ENCODE measurements at places on chromosomes 11 and 22. TPM values are rescaled to one million over a fixed set of nuclear protein-coding genes. Genes with fewer than 3 reads are reported as not detected.

- DNase-seq, result no peak
These were observed 50.6 kb downstream of the LGR4 start for GRCh38 chr11:27421819-27422494.

DNA sequence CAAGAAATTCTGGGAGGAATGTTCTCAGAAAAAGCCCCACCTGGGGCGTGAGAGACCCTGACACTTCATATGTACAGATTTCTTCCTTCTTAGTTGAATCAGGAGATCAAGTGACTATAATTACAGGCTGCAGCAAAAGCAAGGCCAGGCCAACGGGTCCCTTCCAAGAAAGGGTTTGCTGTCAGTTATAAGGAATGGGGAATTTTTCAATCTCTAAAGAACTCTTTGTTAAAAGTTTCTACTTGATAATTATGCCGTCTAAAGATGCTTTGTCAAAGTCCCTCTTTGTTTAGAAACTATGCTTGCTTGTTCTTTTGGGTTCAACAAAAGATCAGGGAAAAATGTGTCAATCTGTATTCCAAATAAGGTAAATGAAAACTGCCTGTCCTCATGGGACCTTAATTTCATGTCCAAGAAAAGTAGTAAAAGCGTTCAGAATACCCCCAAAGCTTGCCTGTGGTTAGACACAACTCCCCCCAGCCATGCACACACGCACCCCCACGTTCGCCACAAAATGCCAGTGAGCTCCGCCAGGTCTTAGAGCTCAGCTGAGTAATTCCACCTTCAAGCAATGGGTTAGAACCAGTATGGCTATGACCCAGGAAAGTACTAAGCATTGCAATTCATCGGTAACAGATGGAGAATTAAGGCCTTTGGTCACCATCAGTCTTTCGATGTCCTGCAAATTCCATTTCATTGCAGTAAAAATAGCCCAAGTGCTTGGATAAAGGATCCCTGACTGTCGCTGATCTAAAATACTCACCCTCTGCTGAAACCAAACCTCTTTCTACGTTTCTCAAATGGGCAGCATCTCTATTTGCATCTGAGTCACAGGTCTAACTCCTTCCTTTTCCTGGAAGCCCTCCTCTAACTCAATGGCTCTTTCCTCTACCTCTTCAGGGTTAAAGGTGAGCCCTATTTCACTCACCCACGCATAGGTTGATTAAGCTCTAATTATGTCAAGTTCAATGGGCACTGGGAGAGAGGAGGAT, 419.2 kb upstream of the SYN3 start:
- no peak for DNase-seq

GRCh38 chr11:111569476-111569875, 29.0 kb downstream of the LAYN start:
- DNase-seq, result no peak

KRTAP5-8 gene
- total RNA-seq, result not detected

APOL5 gene
- not detected for total RNA-seq

KCNK4 gene
- total RNA-seq, result not detected

HEPN1 gene
- total RNA-seq, result not detected
